ENCODE measurements at places on chromosomes 16 and 17. TPM values are rescaled to one million over a fixed set of nuclear protein-coding genes. Genes with fewer than 3 reads are reported as not detected.

Gene OTOA
- polyA plus RNA-seq = not detected

DNA sequence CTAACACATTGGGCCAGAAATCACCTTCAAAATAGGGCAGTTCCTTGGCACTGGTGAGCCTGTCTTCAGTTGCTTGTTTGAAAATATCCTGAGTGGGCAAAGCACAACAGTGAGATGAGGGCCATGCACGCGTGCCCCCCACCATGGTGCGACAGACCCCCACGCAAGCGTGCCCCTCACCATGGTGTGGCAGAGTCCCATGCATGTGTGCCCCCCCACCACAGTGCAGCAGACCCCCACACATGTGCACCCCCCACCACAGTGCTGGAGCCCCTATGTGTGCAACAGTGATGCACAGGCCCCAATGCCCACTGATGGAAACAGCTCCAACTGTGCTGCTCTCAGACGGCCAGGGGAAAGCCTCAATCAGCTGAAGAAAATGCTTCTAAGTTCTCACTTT is 18.8 kb upstream of the TRAP1 start:
- no peak for DNase-seq

- DNase-seq = no peak
Measured at GRCh38 chr17:1294157-1294717, 14.8 kb downstream of the TRARG1 start.

Gene TOB1
- polyA plus RNA-seq = 36.9 TPM

DNA sequence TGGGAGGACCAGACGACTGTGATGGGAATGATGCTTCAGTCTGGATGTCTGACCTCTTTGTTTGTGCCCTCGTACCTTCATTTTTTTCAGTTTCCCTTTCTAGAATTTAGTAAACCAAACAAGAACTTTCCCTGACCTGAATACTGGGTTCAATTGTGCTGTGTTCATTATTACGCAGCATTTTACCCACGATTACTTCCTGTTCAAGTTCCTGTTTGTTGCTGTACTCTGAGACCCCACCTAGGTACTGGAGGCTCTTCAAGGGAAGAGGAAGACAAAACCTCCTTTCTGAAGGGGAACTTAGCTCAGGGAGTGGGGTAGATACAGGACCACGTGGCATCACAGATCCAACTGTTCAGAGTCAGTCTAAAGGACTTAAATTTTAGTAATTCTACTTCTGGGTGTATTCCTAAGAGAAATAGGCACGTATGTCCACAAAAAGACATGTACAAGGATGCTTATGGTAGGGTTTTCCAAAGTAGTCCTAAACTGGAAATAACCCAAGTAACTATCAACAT is 9.2 kb upstream of the PRKCB start:
- no peak for DNase-seq

DNA sequence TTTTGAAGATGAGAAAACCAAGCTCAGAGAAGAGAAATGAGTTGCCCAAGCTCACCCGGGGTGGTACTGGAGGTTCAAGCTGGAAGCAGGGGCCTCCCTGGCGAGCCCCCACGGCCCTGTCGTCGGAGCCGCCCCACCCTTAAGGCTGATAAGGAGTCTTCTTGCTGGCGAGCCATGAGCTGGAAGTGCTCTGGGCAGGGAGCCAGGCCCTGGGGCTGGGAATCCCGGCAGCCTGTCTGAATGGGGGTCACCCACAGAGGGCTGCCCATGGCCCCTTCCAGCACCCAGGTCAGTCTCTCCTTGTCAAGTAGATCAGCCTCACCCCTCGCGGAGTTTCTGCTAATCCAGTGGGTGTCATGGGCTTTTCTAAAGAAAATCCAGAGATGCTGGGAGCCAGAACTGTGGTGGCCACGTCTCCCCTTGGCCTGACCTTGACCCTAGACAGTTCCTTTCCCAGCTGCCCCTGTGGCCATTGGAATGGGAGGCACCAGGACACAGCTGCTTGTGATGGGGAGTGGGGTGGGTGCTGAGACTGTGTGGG is 1.2 kb upstream of the P2RX1 start:
- DNase-seq = no peak

DNA sequence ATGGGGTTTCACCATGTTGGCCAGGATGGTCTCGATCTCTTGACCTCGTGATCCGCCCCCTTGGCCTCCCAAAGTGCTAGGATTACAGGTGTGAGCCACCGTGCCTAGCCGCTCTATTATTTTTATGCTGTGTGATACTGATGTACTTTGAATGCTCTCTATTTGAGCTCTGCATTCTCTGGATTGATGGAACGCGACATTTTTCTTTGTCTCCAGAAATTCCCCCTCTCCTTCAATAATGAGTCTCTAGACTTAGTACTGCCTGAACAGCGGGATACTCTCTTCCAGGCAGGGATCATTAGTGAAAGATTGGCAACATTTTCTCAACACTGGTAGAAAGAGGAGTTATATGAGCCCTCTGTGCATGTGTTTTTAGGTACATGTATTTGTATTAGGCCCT is 93.3 kb upstream of the CLEC3A start:
- DNase-seq = no peak

DNA sequence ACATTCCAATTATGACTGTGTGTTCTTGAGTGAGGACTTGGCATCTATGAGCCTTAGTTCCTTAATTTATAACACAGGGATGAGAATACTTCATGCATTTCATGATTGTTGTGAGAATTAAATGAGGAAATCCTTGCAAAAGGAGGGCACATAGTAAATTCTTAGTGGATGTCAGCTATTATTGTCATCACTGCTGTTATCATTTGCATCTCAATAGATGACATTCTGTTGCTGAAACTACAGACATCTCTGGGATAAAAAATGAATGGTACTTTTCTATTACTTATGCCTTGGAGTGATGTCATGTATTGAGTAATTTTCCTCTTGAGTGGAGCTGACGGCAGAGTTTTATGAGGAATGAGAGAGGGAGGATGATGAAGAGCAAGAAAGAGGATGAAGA is 184.4 kb upstream of the CDH11 start:
- no peak for DNase-seq

DNA sequence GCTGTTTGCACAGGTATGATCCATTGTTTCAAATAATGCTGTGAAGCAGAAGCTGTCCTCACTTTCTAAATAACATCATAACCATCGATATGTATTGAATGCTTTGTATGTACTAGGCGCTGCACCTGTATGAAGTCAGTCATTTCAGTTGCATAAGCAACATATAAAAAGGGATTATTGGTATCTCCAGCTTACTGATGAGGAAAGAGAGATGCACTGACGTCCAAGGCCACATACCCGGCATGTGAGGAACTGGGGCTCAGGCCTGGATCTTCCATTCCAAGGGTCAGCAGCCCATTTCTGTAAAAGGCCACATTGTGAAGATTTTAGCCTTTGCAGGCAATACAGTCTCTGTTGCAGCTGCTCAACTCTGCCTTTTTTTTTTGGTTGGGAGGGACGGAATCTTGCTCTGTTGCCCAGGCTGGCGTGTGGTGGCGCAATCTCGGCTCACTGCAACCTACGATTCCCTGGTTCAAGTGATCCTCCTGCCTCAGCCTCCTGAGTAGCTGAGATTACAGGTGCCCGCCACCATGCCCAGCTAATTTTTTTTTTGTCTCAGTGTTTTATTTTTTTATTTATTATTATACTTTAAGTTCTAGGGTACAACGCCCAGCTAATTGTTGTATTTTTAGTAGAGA is 244.7 kb downstream of the MRTFB start:
- no peak for DNase-seq

DNA sequence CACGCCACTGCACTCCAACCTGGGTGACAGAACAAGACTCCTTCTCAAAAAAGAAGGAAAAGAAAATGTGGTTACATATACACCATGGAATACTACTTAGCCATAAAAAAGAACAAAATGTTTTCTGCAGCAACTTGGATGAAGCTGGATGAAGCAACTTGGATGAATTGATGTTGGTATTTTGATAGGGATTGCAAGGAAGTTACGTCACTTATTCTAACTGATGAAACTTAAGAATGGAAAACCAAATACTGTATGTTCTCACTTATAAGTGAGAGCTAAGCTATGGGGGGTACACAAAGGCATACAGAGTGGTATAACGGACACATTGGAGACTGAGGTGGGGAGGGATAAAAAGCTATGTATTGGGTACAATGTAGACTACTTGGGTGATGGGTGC is 17.5 kb downstream of the PLA2G10 start:
- no peak for DNase-seq

GRCh38 chr17:17681744-17682292 is 560 bp downstream of the RAI1 start:
- no peak for DNase-seq

- no peak for DNase-seq
Measured at GRCh38 chr17:29358416-29358815, 31.7 kb upstream of the TAOK1 start.

DNA sequence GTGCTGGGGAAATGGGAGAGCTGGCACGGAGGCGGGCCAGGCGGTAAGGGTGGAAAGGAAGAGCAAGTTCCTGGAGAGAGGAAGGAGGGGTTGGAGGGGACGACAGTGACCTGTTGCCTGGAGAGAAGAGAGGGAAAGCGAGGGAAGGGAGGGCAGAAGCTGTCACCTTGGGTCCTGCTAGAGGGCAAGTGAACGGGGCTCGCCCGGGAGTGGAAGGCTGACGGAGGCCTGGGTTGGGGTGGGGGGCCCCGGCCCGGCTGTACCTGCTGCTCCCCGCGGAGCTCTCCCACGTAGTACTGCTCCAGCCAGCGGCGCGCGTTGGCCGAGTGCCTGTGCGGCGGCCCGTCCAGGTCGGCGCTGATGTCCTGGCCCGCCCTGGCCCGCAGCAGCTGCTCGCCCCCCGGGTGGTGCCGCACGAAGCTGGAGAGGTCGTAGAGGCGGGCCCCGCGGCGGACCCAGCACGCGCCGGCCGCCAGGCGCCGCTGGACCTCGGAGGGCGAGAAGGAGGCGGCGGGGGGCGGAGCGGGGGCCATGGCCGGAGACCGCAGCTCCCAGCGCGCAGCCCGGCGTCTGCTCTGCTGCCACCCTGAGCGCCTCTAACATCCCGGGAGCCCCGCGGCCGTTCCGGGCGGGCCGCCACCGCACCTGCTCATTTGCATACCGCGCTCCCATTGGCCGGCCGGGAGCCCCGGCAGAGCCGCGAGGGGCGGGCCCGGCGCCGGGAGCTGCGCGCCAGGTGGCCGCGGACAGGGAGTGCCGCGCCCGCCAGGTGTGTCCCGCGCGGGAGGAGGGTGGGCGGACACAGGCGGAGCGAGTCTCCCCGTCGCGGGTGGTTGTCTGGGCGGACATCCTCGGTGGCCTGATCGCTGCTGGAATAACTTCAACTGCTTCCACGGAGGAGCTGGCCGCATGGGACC is at the start of gene FA2H:
TSS of gene FA2H (minus strand) at position 598 of the 917 bp plus-strand sequence. CDS start at position 533, 65 bp downstream.
- DNase-seq = peak; percentile 45

- DNase-seq = no peak
Measured at GRCh38 chr16:50942143-50942542, 200.3 kb downstream of the CYLD start.

DNA sequence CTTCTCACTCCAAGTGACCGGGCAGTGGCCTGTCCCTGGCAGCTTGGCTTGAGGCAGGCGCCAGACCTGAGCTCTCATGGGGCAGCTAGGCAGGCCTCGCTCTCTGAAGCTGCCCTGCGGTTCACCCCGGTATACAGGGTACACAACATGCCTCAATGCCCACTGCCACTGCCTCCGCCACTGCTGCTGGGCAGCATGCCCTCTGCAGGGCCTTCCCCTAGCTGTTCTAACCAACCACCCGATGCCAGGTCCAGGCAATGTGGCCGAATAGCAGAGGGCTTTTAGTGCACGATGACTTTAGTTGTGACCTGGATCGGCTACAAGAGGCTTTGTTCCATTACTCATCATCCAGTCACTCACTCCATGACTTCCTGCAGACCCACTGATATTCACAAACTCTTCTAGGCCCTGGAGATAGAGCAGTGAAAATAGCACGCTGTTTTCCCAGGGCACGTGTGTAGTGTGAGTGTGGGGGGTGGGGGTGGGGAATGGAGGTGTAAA is 19.7 kb downstream of the CDC42EP4 start:
- DNase-seq = no peak

- no peak for DNase-seq
Measured at GRCh38 chr17:2712300-2713043, 908 bp upstream of the CLUH start.

Gene MYO15A
- 2.1 TPM for polyA plus RNA-seq

Gene TNFRSF13B
- not detected for polyA plus RNA-seq

Gene CA4
- 49.5 TPM for polyA plus RNA-seq

- no peak for DNase-seq
Measured at GRCh38 chr17:7404737-7405349, 946 bp upstream of the TMEM256 start.

- no peak for DNase-seq
Measured at GRCh38 chr17:57444682-57445450, 188.5 kb downstream of the MSI2 start.

- no peak for DNase-seq
Measured at GRCh38 chr17:846901-847843, 65.0 kb downstream of the MRM3 start.

Gene CD300A
- polyA plus RNA-seq = 1.8 TPM

GRCh38 chr16:51708861-51709260 is 557.8 kb upstream of the SALL1 start:
- DNase-seq = no peak

DNA sequence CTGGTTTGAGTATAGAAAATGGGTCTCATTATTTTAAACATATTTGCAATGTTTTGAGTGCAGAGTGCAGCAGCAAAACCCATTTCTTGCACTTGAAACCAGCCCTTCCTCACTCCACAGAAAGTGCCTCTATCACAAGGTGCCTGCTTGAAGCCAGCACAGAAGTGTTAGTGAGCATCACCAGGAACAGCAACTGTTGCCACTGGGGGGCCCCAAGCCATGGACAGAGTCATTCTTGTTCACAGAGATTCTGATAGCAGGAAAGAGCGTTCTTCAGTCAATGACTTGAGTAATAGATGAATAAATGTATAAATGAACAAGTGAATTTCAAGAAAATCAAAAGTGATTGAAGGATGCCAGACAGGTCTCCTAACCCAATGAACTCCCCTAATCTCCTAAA is 45.6 kb downstream of the CHD9NB start:
- DNase-seq = no peak

Gene CACNG1
- not detected for polyA plus RNA-seq

DNA sequence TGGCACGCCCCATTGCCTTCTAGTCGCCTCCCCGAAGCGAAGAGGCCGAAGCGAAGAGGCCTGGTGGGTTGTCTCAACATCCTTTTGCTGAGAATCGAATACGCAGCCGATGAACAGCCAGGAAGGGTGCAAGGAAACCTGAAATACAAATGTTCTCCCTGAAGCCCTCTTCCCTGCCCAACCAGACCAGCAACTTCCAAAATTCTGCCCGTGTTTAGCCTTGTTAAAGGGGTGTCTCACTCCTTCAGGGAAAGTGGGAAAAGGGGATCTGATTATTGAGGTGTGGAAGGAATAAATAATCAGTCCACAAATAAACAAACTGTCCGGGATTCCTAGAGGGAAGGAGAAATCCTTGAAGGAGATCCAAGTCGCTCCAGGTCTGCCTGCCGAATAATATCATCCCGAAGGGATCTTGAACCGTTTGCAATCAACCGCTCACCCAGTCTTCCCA is 1.4 kb upstream of the FOXC2 start:
- no peak for DNase-seq

- no peak for DNase-seq
Measured at GRCh38 chr16:57825298-57826044, 23.2 kb upstream of the KIFC3 start.

GRCh38 chr17:8755590-8756255 is 2.6 kb downstream of the SPDYE4 start:
- no peak for DNase-seq

GRCh38 chr16:23432176-23433128 is 20.5 kb downstream of the COG7 start:
- no peak for DNase-seq

Gene CACNG5
- polyA plus RNA-seq = 2.9 TPM
